ENCODE measurements at places on chromosomes 1 and 21. TPM values are rescaled to one million over a fixed set of nuclear protein-coding genes. Genes with fewer than 3 reads are reported as not detected.

Gene LIN28A
- not detected for total RNA-seq

Gene TMEM52
- total RNA-seq = 0.28 TPM

Gene ELAPOR1
- 0.28 TPM for total RNA-seq

Gene SYF2
- 8.6 TPM for total RNA-seq

Gene HSD3B1
- not detected for total RNA-seq

Gene VWA5B1
- not detected for total RNA-seq

Gene GNPAT
- total RNA-seq = 36.0 TPM

Gene CLDN17
- total RNA-seq = not detected

Gene NPHS2
- total RNA-seq = not detected

Gene PLCH2
- 0.28 TPM for total RNA-seq

Gene GSTM5
- 0.28 TPM for total RNA-seq

Gene BCAN
- not detected for total RNA-seq

Gene ANGPTL7
- under 0.01 TPM for total RNA-seq

Gene TNFRSF18
- not detected for total RNA-seq

Gene CTXND2
- total RNA-seq = not detected

Gene LIPI
- total RNA-seq = not detected

Gene CFHR3
- not detected for total RNA-seq

Gene HMGCL
- 31.9 TPM for total RNA-seq

Gene OR10J1
- not detected for total RNA-seq

Gene OR2L3
- not detected for total RNA-seq

Gene LCE2C
- not detected for total RNA-seq

All from IMR-90 (cell line).